ENCODE measurements at places on chromosomes 5 and 9.

DNA sequence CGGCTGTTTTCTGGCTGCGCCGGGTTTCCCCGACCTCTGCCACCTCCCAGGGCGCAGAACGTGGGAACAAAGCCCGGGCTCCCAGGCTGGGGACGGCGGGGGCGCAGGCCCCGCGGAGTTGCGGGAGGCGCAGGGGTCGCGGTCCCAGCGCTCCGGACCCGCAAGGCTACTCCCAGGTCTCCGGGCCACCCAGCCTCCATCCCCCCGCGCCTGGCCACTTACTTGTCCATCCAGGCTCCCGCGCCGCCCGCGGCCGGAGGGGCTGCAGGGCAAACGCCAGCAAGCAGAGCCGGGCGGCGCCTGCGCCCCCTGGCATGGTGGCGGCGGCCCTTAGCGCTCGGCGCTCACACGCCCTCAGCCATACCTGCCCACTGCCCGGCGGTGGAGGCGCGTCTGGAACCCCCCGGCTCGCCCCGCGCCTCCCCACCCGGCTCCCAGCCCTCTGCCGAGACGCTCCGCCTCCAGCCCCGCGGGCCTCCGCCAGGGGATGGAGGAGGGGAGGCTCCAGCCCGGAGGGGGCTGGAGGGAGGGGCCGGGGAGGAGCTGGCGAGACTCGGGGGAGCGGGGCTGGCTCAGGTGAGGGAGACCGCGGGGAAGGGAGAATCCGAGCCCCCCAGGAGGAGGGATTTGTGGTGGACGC, at the start of gene ADAM19:
TSS of gene ADAM19 (minus strand) at position 395 of the 640 bp plus-strand sequence. CDS start at position 316, 79 bp downstream.
- no peak for DNase-seq

- no peak for DNase-seq
These were observed 1978.6 kb upstream of the CDH6 start for GRCh38 chr5:29214839-29215238.

DNA sequence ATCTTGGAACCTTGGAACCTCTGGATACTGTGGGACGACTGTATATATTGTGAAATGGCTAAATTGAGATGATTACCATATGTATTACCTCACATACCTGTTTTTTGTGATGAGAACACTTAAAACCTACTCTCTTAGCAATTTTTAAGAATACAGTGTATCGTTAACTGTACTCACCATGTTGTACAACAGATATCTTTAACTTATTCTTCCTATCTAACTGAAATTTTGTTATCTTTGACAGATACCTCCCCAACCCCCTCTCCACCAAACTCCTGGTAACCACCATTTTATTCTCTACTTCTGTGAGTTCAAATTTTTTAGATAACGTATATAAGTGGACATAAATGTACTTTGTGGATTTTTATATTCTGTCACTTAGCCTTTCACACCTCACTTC, 126.5 kb downstream of the ZCCHC7 start:
- DNase-seq, result no peak

DNA sequence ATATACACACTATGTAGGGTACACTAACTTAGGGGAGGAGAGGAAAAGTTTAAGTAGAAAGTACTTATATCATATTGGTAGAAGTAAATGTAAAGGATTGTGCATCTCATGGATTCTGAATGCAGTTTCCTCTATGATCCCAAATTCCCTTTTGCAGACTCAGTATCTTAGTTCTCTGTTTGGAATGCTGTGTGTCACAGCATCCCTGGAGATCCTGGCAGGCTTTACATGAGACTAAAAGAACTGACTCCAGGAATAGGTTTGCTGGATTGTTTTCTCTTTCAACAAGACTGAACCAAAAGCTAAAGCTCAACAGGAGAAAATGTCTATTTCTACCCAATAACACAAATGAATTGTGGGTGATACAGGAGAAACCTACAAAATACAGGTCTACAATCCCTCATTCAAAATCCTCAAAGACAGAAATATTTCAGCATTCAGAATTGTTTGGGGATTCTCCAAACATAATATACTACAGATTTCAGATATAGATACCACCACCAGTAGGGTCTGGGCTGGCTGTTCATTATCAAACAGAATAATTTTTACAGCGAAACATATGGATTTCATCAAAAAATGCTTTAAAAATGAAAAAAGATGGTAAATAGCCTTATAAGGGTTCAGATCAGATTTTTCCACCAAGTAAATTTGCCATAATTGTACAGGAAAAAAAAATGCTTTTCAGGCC, 324.7 kb upstream of the GRAMD2B start:
- DNase-seq, result peak; percentile 40

GRCh38 chr9:36158917-36159316, 10.3 kb upstream of the CCIN start:
- DNase-seq, result no peak

DNA sequence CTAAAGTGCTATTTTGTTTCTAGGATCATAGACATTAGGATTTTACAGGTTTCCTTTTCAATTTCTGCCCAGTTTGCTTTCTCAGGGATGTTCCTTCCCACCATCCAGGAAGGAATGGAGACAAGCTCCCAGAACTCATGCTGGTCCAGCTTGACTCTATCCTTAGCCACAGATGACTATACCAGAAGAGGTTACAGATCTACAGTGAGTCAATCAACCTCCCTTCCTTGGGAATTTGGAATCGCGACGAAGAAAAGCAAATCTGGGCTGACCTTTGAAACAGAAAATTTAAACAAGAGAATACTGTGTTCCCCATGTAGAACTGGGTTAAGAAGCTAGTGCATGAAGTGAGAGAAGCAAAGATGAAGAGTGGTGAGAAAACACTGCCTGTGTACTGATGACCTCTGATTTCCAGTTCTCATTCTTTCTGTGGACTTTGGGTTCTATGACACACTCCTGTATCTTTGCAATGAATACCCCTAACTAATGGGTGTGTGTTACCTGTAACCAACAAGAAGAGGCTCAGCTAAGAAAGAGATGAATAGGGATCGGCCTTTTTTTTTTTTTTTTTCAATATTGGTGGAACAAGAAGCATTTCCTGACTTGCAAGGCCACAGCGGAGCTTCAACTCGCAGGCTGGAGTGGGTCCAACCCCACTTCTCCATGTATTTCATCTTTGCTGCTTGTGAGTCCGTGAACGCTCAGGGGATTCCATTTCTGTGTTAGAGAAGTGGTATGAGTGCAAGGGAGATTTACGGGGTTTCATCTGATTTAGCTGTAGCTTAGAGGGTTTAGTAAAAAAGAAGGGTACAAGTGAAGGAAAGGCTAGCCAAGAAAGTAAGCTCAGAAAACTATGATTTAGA, 563.9 kb upstream of the CLINT1 start:
- no peak for DNase-seq

GRCh38 chr5:66788556-66788955, 192.4 kb downstream of the MAST4 start:
- DNase-seq, result no peak

DNA sequence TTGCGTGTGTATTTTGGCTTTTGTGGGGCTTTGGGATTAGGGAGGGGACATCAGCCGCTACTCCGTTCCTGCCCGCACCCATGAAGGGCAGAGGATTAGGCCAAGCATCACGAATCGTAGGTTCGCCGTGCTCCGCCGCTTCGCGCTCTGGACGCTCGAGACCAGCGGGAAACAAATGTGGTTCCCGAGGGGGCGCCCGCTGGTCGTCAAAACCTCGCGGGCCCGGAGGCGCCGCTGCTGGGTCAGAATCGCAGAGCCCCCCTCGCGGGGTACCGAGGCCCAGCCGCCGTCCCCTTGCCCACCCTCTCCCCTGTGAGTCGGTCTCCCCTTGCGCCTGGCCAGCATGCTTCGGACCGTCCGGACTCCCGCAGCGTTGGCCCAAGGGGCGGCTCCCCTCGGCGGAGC, 2.3 kb upstream of the PAX5 start:
- no peak for DNase-seq

DNA sequence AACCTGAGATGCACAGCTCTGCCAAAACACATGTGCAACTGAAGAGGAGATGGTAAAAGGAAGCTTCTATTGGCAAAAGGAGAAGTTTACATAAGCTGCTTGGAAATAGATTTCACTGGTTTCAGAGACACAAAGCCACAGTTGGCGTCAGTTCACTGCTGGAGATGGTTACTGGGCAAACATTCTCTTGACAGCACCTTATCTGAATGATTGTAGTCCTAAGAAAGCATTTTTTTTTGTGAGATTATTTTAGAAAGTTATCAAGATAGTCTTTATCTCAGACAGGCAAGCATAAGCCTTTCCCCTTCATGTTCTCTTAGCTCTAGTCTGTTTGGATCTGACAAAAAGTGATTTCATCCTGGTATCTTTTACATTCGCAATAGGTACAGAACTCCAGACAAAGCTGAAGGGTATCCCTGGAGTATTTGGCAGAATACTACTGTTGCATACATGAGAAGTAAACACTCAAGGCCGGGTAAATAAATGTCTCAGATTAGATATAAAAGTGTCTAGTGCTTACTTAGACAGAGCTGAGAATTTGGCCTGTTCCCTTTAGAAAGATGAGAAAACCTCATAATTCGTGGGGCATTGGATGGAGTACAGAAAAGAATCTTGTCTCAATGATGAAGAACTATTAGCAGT, 1668.0 kb upstream of the NUDT12 start:
- no peak for DNase-seq

GRCh38 chr9:116596646-116597045, 90.5 kb upstream of the TRIM32 start:
- no peak for DNase-seq

GRCh38 chr9:96500696-96501632, 51.0 kb downstream of the HABP4 start:
- DNase-seq, result no peak

DNA sequence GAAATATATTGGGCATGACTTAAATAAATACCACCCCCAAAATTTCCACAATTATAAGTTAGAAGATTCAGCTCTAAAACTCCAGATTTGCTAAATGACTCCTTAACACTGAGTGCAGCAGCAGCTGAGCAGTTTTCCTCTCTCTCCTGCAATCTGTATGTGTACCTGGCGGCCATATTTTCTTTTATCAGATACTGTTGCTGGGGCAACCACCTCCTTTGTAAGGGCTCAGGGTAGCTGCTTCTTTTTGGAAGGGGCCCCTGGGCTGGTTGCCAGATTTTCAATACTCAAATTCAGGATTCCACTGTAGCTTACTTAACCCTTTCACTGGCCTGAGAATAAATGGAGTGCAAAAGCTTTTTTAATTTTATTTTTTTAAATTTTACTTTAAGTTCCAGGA, 197.0 kb downstream of the TAF11L14 start:
- DNase-seq, result no peak

GRCh38 chr9:133029994-133030316, 842 bp upstream of the GTF3C5 start:
- no peak for DNase-seq

DNA sequence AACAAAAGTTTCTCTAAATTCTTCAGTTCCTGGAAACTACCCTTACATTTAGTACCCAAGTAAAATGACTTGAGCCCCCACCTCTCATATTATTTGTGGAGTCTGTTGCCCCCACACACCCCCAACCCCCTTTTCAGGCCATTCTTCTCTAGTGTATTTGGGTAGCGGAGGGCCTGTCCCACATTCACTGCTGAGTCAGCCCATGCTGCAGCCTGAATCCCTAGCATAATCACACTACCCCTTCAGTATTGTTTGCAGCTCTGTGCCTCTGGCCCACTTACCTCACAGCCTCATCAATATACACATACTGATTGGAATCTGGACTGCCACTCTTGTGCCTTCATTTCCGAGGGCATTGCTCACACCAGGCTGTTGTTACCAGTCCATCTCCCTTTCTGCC, 26.8 kb downstream of the RGS7BP start:
- DNase-seq, result no peak
